Right forelimb (tissue), 1 donor: ENCODE measurements at places on chromosomes 5 and 9.

- DNase-seq: no peak
Measured at GRCh38 chr5:111668477-111669414, 88.2 kb downstream of the NREP start.

DNA sequence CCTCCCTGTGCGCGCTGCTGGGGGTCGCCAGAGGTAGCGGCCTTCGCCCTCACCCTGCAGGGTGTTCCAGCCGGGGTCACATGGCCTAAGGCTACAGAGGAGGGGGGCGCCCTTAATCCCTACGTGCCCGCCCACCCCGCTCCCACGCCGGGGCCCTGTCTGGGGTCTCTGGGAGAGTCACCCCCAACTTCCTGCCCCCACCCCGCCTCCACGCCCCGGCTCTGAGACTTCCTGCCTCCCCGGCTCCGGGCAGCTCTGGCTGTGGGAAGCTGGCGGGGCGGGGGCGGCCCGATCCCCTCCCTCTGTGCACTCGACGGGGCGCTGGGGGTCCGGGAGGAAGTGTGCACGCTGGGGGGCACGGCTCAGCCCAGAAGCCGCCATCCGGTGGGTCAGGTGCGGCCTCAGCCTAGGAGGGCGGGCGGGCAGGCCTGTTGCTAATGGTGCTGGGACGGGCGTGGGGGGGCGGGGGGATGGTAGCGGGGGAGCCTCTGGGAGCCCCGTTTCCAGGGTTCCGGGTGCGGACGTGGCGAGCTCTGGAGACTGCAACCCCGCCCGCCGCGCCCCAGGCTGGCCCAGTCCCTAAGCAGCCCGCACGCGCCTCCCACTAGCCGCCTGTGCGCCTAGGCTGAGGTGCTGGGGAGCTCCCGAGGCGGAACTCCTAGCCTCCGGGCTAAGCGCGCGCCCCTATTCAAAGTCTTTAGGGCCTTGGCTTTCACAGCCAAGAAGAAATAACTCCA is 61.6 kb downstream of the CXXC5 start:
- DNase-seq: no peak

DNA sequence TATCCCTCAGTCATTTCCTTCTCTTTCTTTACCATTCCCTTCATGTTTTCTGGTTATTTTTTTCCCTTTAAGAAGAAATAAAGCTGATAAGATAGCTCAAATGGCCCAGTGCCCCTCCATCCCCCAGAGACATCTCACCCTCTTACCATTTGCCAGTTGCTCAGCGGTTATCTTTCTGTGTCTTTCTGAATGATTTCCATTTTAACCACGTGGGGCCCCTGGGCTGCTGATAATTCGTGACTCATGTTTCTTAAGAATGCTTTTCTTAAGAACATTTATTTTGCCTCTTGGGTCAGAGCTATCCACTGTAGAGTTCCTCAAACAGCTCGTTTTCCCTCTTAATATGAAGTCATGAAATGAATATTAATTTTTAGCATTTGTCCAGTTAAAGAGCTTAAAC is 147.8 kb downstream of the MAST4 start:
- DNase-seq: no peak

- no peak for DNase-seq
Measured at GRCh38 chr9:133570691-133571080, 36.2 kb downstream of the ADAMTSL2 start.

DNA sequence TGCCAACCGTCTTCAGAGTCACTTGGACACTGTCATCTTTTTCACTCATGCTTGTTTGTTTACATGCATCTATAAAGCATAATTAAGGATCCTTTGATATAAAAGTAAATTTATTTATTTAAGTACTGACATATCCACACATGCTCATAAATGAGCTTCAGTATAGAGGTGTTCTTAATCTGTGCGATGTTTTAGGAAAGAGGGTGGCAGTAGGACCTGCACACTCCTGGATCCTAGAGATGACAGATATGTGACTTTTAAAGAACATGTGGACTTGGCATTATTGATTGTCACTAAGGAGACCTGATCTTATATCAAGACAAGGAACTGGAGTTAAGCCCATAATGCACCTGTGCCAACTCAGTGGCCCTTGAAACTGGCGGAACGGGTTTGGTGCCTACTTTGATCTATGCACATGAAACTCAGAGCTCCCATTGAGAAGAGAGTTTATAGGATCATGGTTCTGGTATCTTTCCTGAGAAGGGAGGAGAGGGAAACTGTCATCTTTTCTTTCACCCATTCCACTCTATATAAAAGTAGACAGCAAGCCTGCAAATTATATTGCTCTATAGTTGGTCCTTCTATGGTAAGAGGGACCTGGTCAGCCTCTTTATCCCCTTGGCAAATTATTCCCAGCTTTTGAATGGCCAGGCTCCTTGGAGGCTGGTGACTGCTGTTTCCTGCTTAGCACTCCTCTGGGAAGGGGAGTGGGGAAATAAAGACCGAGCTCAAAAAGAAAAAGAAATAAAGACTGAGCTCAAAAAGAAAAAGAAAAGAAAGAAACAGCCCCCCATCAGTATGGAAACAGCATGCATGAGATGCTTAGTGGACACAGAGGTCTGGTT is 57.8 kb upstream of the LIFR start:
- no peak for DNase-seq

DNA sequence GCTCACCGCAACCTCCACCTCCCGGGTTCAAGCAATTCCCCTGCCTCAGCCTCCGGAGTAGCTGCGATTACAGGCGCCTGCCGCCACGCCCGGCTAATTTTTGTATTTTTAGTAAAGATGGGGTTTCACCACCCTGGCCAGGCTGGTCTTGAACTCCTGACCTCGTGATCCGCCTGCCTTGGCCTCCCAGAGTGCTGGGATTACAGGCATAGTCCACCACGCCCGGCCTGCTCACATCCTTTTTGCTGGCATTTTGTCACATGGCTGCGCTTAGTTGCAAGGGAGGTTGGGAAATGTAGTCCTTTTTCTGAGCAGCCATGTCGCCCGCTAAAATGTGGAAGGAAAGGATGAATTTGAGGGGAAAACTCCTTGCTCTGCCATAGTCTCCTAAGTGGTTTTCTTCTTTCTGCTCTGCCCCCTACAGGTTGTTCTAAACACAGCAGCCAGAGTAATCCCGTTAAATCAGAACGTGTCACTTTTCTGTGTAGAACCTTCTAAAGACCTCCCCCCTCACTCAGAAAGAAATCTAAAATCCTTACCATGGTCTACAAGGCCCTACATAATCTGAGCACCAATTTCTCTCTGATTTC is 57.8 kb upstream of the HSPA9 start:
- DNase-seq: peak; percentile 68

DNA sequence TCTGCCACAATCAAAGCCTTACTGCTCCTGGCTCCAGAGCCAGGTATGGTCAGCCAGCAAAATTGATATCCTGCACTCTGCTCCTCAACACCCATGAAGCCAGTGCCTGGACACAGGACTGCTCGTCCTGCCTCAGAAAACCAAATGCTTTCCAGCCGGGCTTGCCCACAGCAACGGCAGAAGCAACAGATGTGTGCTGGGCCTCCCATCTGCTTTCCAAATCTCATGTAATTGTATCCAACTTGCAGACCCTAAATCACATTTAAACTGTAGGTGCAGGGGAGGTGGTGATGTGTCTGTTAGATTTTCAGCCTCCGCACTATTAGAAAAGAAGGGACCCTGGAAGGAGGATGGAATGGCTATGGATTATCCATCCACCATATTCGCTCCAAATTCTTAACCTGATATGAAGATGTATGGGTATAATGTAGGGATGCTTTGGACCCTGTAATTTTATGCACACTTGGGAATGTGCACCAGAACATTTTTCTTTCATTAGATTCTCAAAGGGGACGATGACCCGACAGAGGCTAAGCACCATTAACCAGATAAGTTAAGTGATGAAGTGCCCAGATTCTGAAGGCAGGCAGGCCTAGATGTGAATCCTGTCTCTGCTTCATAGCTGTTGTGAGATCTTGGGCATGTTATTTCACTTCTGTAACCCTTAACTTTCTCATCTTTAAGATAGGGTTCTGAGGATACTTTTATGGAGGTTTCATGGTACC is 58.2 kb downstream of the EXOSC2 start:
- DNase-seq: no peak

DNA sequence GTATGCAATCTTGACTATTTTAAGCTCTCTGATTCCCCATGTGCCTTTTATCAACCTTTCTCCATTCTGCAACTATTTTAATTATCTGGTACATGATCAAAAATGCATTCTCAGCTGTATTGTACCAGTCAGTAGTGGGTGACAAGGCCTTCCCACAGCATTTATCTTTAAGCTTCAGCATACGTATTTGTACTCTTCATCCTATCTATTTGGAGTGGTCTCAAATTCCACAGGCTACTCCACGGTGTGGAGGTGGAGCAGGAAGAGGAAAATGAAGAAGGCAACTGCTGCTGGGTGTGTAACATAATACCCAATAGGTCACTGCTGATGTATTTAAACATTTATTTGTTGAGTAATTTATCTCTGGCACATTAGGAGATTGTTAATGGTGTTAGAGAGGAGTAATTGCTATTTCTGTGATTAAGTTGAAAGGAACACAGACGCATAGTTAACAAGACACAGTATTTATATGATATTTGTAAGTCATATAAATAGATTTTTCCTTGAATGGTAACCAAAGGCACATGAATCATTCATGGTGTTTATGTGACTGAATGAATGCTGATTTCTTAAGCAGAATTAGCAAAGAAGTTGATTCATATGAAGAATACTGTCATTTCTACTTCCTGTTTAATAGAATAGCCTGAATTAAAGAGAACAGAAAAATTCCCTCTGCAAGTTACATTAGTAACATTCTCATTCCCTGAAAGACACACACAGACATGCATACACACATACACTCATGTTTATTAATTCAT is 153.8 kb upstream of the NR3C1 start:
- no peak for DNase-seq

DNA sequence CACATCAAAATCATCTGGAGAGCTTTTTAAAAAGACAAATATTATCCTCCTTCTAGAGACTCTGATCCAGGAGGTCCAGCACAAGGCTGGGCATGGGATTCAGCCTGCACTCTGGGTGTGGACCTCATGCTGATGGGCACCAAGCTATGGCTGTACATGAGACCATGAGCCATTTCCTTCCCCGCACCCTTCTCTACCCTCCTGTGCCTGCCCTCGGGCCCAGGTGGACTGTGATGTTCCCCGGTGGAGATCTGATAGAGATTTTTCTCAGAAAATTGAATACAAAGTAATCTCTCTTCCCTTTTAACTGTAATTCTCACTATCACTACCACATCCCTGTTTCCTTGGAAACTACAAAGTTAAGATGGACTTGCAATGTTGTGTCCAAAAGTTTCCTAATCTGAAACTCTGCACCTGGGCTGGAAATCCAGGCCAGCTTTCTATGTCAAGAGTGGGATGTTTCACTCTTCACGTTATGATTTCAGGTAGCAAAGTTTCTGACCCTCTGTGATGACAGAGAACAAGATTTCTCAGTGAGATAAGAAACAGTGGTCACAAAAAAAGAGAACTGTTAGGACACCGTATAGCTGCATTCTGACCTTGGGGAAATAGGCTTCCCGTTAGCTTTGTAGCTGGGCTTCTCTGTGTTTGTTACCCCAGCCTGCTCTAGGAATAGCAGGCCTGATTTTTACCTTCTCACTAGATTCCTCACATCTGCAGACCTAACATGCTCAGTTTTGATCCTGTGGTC is 11.5 kb downstream of the SFXN1 start:
- DNase-seq: no peak

DNA sequence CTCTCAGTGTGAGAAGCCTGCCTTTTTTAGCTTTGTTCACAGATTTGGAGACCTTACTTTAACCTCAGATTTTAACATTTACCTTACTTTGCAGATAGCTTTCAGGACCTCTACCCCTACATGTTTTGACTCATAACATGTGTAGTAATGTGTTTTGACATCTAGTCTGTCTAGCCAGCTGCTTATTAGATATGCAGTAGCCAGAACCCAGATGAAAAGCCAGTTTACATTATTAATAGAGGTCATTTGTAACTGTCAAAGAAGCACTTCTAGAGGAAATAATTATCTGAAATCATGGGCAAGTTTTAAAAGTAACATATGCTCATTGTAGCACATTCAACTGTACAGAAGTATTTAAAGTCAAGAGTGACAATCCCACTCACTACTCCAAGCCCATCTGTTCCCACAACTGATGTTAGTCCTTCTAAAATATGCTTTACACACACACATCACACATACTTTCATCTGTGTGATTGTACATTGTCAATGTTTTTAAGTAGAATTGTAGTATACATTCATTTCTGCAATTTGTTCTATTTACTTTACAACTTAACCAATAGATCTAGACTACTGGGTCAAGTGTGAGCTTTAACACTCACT is 71.8 kb upstream of the NIPAL4 start:
- no peak for DNase-seq

- no peak for DNase-seq
Measured at GRCh38 chr5:118863345-118863744, 125.0 kb downstream of the DTWD2 start.

DNA sequence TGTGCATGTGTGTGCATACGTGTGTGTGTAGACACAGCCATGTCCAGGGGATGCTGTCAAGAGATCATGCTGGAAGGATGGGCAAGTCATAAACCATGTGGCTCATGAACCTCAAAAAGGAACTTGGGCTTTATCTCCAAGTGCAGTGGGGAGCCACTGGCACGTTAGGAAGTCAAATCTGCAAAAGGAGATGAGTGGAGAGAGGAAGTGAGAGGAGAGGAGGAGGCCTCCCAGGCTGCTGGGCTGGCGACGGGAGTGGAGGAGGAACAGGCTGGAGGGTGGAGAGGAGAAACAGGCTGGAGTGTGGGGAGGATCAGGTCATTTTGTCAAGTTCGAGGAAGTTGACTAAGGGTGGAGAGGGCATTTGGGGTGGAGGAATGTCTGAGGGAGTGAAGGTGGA is 29.2 kb upstream of the TIFAB start:
- DNase-seq: no peak

- no peak for DNase-seq
Measured at GRCh38 chr5:137032929-137033328, 466.2 kb downstream of the SPOCK1 start.

DNA sequence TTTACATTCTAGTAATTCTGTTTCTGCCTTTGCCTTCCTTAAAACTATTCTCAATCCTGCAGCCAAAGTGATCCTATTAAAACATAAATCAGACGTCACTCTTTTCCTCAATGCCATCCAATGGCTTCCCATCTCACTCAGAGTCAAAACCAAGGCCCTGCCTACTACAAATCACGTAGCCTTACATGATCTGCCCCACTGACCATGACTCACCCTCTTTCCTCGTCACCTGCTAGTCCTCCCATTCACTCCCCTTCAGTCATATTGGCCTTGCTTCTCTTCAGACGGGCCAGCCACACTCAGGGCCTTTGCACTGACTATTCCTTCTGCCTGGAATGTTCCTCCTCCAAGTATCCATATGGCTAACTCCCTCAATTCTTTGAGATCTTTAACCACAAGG is 39.0 kb upstream of the DMXL1 start:
- no peak for DNase-seq

GRCh38 chr5:44795496-44795895 is 13.3 kb upstream of the MRPS30 start:
- no peak for DNase-seq

- DNase-seq: no peak
Measured at GRCh38 chr5:68953231-68953874, 140.5 kb upstream of the SLC30A5 start.

GRCh38 chr9:6880626-6881025 is 122.9 kb downstream of the KDM4C start:
- no peak for DNase-seq
